ENCODE measurements at places on chromosomes 4 and X.

GRCh38 chrX:42585842-42586621, 191.9 kb downstream of the PPP1R2C start:
- DNase-seq = no peak

DNA sequence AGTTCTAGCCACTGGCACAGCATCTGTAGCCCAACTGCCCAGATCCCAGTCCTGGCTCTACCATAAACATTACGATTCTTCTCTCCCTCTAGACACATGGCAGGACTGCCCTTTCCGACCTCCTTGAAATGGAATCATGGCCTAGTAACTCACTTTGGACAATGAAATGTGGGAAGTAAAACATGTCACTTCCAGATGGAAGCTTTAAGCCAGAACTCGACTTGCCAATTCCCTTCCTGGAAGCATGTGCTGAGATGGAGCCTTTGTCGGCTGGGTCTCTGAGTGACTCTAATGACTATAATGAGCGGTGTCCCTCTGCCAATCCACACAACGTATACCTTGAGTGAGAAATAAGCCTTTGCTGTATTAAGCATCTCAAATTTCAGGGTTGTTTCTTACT, 34.7 kb downstream of the SH3RF1 start:
- no peak for DNase-seq

GRCh38 chr4:182831376-182831775, 85.8 kb downstream of the DCTD start:
- no peak for DNase-seq

- DNase-seq = no peak
These were observed 1333.9 kb upstream of the TENM3 start for GRCh38 chr4:180909279-180909678.

DNA sequence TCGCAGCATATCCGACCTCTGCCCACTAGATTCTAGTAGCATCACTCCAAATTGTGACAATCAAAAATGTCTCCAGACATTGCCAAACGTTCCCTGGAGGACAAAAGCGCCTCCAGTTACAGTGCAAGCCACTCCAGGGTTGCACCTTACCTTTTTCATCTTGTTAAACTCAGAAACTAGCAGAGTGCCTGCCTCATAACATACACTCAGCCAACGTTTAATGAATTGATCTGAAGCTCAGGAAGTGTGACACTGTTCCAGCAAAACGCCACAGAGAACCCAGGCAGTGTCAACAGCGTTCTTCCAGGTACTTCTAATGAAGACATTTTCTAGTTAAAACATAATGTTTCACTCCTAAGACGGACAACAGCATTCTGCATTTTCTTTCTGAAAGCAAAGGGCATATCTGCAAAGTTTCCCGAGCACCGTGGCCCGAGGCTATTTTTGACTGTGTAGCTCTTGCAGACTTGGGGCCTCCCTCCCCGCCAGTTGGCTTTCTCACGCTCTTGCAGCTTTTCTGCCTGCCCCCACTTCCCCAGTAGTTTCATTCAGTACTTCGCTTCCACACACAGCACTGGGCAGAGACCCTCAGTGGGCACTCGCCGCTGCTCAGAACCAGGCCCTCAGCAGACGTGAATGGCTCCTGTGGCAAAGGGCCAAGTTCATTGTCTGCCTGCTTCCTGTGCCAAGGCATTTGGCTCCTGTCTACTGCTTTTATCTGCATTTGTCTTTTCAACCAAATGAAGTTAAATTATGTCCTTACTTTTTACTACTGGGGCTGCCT, 133.4 kb upstream of the TTC29 start:
- no peak for DNase-seq

GRCh38 chrX:107374132-107374531, 75.3 kb upstream of the FRMPD3 start:
- DNase-seq = no peak

DNA sequence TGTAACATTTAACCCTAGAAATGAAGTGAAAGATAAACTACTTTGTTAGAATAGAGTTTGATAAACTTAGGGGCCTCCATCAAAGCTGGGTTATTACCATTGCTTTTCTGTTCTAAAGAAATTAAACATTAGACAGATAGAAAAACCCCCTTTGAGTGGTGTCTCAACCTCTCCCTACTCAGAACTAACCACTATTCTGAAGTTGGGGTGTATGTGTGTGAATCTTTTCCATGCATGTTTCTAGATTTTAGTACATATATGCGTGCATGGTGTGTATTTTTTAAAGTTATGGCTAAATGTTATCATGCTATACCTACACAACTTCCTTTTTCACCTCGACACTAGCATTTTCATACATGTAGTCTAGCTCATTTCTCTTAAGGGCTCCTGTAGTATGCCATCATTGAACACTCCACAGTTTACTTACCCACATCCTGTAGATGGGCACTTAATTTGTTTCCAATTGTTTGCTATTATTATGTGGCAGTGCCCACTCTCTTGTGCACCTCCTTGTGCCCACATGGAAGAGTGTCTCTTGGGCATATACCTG, 25.7 kb downstream of the GEMIN8 start:
- DNase-seq = no peak

- DNase-seq = no peak
These were observed 325.3 kb upstream of the FTHL17 start for GRCh38 chrX:31397119-31397518.

- DNase-seq = no peak
These were observed 1150.1 kb downstream of the STIM2 start for GRCh38 chr4:28010577-28011240.

- no peak for DNase-seq
These were observed 2286.1 kb upstream of the AGA start for GRCh38 chr4:179728305-179728704.

DNA sequence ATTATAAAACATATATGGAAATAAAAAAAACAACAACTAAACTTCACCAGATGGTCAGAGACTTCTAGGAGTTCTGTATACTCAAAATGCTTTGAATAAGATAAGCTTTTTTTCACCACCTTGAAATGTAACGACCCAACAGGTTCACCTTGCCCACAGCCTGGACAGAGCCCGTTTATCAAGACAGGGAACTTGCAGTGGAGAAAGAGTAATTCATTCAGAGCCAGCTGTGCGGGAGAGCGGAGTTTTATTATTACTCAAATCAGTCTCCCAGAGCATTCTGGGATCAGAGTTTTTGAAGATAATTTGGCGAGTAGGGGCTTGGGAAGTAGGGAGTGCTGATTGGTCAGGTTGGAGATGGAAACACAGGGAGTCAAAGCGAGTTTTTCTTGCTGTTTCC, 38.5 kb downstream of the AGA start:
- no peak for DNase-seq

DNA sequence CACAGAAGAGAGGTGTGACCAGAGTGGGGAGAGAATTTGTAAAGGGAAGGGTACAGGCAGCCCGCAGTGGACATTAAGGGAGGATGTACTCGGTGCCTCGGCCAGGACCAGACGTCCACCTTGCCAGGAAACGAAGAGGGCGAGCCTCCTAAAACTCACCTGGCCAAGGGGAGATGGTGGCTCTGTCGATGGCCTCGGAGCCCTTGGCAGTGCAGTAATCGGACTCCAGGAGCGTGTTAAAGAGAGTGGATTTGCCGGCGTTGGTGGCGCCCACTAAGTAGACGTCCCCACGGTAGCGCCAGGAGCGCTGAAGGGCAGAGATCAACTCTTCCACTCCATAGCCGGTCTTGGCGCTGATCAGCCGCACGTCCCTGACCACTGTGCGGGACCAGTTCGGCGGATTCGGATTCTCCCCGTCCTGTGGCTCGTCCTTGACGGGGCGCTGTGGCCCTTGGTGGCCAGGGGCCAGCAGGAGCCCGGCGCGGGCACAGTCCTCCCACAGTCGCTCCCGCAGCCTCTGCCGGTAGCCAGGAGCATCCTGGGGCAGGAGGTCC, 1.0 kb downstream of the NOA1 start:
- DNase-seq = no peak

- DNase-seq = peak; percentile 53
These were observed 7.9 kb downstream of the BDH2 start for GRCh38 chr4:103091601-103092223.

DNA sequence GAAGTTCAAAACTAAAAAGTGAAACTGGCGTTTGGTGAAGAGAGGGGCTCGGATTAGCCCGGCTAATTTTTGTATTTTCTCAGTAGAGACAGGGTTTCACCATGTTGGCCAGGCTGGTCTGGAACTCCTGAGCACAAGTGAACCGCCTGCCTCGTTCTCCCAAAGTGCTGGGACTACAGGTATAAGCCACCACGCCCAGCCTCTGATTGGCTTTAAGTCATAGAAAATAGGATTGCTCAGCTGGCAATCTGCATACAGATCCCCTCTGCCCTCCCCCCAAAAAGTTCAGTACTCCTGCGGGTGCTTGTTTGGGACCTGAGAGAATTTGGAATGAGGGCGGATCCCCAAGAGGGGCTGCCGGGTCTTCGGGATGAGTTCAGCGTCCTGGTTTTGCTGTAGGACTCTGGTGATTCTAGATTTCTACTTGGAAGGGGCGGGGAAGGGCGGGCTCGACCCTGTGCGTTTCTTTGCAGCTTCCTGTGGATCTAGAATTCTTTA, 537 bp upstream of the PRKX start:
- DNase-seq = no peak

DNA sequence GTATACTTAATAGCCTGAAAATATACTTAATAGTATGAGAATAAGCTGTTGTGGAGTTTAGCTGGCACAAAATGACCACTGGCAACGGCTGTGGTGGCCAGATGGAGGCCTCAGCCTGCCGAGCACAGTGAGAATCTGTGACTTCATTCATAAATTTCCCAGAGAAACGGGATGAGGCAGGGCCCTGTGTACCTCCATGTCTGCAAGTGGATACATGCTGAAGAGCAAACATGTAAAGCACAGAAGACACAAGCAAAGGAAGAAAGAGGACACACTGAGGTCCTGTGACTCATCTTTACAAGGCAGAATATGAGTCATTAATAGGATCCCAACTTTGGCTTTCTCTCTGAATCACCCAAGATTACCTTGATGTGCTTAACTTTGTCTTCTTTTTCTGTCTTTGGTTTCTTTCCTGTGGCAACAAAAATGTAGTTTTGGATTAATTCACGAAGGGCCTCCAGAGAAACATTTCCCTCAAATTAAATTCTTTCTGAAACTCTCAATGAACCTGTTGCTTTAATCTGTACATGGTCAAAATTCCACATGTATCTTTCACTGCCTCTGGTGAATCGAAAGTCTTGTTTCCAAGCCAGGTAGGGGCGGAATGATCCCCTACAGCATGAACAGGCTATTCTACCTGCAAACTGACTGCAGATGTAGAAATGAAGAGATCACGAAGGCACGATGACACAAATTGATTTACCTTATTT, 56.4 kb downstream of the IRF2 start:
- DNase-seq = no peak

- DNase-seq = no peak
These were observed 172.7 kb upstream of the MED14 start for GRCh38 chrX:40908026-40908425.

DNA sequence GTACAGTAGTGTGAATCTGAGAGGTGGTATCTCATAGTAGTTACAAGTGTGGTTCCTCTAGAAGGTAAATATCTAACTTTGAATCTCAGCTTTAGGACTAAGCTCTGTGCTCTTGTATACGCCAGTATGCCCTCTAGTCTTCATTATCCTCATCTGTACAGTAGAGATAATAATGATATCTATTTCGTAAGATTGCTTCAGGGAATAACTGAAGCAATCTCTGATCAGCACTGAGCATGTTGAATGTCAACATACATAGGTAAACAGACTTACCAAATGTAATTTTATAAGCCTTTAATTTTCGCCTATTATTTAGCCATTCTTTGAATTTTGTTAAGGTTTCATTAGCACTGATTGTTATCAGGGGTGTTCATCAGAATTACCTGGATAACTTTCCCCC, 175.2 kb upstream of the ANKRD50 start:
- DNase-seq = no peak

- no peak for DNase-seq
These were observed 45.1 kb upstream of the KDR start for GRCh38 chr4:55170462-55170861.

GRCh38 chr4:78656968-78657445, 105.4 kb downstream of the ANXA3 start:
- DNase-seq = no peak

DNA sequence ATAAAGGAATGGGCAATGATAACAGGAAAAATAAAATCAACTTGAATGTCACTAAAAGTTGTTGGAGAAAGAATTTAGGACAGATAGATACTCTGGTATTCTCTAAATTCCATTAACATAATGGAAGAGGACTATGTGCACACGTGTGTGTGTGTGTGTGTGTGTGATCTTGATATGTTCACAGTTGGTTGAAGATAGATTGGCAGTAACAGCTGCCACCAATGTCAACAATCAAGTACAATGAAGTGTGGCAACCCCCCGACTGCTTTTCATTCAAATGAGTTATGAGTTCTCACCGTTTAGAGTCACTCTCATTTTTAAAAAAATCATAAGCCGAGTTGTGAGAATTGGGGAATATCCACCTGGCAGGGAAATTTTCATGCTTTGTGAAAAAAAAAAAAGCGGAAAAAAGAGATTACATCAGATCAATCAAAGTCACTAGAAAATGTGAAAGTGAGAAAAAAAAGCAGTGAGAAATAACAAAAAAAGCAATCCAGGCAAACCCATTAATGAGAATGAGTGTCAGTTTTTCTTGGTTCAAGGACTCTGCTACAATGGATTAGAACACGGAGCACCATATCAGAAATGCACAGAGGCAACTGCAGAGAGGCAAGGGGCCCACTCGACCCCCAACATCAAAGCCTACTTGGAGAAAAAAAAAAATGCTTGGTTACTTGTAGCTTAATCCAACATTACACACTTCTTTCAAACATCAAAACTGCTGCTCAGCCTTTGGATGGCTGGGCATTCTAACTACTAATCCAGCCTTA, 414.9 kb upstream of the PITX2 start:
- no peak for DNase-seq

DNA sequence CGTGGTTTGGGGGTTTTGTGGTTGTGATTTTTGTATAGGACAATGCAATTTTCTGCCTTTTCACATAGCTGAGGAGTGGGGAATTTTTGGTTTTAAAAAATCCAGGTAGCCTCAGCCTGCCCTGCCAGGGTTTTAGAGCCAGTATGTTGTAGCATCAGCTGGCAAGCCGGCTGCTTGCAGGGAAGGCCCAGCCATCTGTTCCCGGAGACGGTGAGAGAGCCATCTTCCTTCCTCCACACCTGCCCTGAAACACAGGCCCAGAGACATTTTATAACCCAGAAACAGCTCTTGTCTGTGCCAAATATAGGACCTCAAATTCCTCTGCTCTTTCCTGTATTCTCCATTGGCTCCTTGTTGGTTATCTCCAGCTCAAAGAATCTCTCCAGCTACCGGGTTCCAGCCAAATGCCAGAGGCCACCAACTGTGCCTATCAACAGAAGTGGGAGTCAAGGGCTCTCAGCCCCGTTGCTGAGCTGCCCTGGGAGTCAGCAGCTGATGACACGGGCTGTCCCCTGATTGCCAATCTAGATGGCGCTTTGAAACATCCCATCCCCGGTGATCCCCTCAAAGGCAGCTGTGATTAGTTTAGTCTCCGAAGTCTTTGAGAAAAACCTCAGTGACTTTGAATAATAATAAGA, 595.2 kb downstream of the MID1IP1 start:
- DNase-seq = peak; percentile 72

- DNase-seq = no peak
These were observed 41.6 kb downstream of the MTM1 start for GRCh38 chrX:150610043-150610442.

GRCh38 chr4:114192854-114193253, 213.4 kb upstream of the ARSJ start:
- no peak for DNase-seq

All from NCI-H1694 treated with DMSO at 0.1 percent for 48 hours (cell line).